ENCODE measurements at places on chromosomes 12 and 14. TPM values are rescaled to one million over a fixed set of nuclear protein-coding genes. Genes with fewer than 3 reads are reported as not detected.
A peak's percentile ranks its signal among the peaks of the same experiment; 100 is the strongest.

ALDH2 gene
- total RNA-seq, result 245 TPM

- no peak overlapping the region for H3K27ac ChIP-seq
- ATAC-seq, result no peak
- no peaks in the 10 kb centered on the region for H3K36me3 ChIP-seq
- H3K27me3 ChIP-seq, result peaks cover 35% of the 10 kb centered on the region
Measured at GRCh38 chr12:3589745-3590144, 98.7 kb downstream of the PRMT8 start.

DNA sequence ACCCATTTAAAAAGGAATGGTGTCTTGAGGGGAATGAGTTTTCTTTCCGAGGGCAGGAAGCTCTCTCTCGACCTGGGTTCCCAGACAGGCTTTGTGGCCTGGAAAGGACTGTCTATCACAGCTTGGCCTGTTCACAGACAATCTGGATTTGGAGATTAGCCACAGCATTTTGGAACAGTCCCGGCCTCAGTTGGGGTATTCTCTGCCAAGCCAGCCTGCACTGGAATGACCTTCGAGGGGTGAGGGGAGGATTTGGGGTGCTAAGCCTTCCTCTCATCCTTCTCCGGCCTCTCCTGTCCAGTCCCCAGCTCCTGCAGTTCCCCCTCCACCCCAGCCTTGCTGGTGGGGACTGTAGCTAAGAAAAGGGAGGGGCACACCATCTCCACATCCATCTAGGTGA is 13.0 kb downstream of the TBX5 start:
- peaks cover 6% of the 10 kb centered on the region for H3K4me1 ChIP-seq
- no peaks in the 10 kb centered on the region for H3K36me3 ChIP-seq
- no peak for ATAC-seq
- peaks cover 23% of the 10 kb centered on the region for H3K27me3 ChIP-seq
- H3K27ac ChIP-seq, result peak overlapping the region; percentile 94
- H3K4me3 ChIP-seq, result no peak overlapping the region

- peaks cover 49% of the 10 kb centered on the region for H3K4me1 ChIP-seq
- H3K4me3 ChIP-seq, result no peak overlapping the region
- no peak for ATAC-seq
- H3K27me3 ChIP-seq, result no peaks in the 10 kb centered on the region
Measured at GRCh38 chr14:68257969-68258368, 438.4 kb downstream of the RAD51B start.

- no peaks in the 10 kb centered on the region for H3K27me3 ChIP-seq
- H3K4me1 ChIP-seq, result peaks cover 19% of the 10 kb centered on the region
- peak; percentile 91 for ATAC-seq
- H3K4me3 ChIP-seq, result no peak overlapping the region
Measured at GRCh38 chr12:6613776-6614512, 6.8 kb upstream of the CHD4 start.

DNA sequence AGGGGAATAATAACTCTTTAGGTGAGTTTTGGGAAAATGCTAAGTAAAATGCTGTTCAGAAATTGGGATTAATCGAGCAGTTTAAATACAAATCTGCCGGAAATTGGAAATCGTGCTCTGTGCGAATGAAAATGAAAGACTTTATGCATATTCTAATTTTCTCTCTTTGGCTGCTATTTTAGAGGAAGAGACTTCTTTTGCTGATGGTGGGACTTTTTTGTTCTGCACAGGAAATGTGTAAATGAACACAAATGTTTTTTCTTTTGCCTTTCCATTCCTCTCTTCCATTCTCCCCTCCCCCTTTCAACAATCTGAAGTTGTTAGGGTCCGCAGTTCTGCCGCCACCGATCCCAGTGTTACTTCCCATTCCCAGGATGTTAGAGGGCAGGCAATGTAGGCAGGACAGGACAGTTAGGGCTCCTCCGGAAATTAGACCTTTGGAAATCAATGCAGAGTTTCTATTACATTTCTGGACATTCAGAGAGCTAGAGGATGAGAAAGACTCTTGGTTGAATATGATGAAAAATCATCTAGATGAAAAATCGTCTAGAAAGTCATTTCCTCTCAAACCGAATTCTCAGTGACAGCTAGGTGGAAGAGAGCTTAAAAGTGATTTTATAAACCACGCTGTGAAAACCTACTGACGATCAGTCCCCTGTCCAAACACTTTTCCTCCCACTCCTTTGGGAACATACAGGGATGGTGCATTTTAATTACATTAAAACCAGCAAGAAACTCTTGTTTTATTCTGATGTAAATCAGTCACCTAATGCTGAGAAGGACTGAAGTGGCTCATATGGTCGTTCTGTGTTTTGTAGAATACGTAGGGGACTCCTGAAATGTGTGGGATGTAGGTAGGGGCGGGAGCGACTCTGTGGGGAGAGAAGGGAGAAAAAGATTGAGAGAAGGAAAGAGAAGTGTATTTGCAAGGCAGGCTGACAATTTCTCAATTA is 17.8 kb downstream of the FOXG1 start:
- peaks cover 88% of the 10 kb centered on the region for H3K27me3 ChIP-seq
- peak overlapping the region; percentile 49 for H3K4me3 ChIP-seq
- no peaks in the 10 kb centered on the region for H3K4me1 ChIP-seq
- no peak for ATAC-seq
- peak overlapping the region; percentile 69 for H3K27ac ChIP-seq

DNA sequence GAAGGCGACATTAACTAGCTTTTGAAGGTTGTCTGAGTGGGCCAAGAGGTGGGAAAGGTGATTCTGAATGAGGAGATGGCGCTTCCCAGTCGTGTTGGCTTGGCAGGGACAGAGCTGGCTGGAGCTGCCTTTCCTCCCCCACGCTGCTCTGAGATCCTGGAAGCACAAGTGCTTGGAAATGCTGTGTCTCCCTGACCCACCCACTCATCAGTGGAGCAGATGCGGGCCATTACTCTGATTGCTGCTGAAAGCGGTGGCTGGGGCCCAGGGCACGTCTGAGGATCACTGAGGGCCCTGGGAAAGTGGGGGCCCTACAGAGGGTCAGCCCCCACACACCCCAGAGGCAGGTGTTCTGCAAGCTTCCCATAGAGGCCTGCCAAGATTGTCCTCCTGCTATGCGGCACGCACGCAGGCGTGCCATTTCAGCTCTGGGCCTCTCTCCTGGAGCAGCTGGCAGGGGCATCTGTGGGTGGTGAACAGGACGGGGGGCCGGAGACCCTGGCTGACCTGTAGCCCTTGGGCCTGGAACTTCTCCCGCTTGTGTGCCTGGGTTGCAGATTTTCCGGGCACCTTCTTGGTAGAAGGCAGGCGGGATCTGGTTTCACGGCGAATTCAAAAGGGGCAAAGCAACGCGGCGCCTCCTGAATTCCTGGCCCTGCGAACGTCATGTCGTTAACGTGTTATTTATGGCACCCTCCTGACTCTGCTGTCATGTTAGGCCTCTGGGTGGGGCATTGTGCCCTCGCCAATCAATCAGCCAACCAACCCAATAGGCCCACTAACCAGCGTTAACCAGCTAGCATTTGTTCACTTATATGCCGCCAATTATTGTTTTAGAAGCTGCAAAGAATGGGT is 133.8 kb upstream of the TBX3 start:
- H3K4me1 ChIP-seq, result no peaks in the 10 kb centered on the region
- H3K4me3 ChIP-seq, result no peak overlapping the region
- H3K36me3 ChIP-seq, result no peaks in the 10 kb centered on the region
- no peak for ATAC-seq

GRCh38 chr14:46054526-46054925 is 597.1 kb downstream of the RPL10L start:
- H3K27me3 ChIP-seq, result no peaks in the 10 kb centered on the region
- H3K4me3 ChIP-seq, result no peak overlapping the region
- ATAC-seq, result no peak
- no peaks in the 10 kb centered on the region for H3K4me1 ChIP-seq
